ENCODE measurements at places on chromosomes 7 and 10.
A peak's percentile ranks its signal among the peaks of the same experiment; 100 is the strongest.

DNA sequence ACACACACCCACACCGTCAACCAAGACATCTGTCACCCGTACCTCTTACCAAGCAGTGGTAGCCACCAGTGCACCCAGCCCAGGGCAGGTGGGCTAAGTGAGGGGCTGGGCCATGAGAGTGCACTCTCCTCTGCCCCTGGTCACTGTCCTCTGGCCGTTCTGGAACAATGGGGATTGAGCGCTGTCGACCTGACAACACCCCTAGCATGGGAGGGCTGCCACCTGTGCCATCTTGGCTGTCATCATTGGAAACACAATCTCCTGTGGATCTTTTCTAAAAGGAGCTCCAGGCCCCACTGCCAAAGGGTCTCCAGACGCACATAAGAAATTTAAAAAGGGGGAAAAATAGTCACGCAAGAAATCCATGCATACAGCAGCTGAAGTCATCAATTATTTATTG, 80.1 kb downstream of the CTBP2 start:
- DNase-seq = no peak

DNA sequence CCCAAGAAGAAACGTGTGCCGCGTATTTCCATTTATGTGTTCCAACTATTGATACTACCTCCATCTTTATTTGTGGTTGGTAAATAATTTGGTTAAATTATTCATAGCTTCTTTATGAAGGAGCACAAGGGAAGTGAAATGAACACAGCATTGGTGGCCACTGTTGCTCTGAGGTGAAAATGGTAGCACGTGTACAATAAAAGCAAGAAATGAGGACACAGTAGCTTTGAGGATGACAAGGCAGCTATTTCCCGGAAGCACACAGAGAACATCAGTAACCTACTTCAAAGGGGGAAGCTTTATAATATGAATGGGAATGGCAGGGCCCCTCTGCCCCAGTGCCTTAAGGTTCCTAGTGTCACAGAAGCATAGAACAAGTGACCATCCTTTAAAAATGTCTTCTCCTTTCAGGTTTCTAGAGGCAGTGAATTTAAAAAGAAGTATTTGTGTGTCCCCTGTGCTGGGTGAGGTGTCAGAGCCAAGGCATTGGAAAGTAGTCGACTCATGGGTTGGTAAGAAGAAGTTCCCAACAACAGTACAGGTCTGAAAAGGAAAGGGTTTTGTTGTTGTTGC, 78.8 kb downstream of the SGMS1 start:
- DNase-seq = no peak

GRCh38 chr7:157418204-157419034, 81.6 kb downstream of the DNAJB6 start:
- DNase-seq = no peak

DNA sequence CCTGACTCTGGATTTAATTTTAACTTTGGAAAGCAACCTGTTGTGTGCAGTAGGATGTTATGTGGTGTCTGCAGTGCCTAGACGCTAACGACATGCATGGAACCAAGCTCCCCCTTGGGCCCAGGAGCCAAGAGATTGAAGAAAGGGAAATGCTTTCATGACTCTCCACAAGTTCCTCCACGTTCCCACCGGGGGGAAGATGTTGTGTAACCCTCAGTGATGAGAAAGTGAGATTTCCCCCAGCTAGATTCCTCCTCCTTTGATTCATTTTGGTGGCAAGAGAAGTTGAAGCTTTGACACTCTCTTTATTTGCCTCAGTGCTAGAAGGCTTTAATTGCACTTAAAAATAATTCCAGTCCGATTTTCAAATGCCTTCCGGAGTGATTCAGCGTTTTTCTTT, 157.9 kb upstream of the INSYN2A start:
- DNase-seq = no peak

- DNase-seq = no peak
Measured at GRCh38 chr10:112389271-112389822, 15.4 kb downstream of the ACSL5 start.

- DNase-seq = no peak
Measured at GRCh38 chr10:77641344-77641743, 3.7 kb upstream of the KCNMA1 start.

DNA sequence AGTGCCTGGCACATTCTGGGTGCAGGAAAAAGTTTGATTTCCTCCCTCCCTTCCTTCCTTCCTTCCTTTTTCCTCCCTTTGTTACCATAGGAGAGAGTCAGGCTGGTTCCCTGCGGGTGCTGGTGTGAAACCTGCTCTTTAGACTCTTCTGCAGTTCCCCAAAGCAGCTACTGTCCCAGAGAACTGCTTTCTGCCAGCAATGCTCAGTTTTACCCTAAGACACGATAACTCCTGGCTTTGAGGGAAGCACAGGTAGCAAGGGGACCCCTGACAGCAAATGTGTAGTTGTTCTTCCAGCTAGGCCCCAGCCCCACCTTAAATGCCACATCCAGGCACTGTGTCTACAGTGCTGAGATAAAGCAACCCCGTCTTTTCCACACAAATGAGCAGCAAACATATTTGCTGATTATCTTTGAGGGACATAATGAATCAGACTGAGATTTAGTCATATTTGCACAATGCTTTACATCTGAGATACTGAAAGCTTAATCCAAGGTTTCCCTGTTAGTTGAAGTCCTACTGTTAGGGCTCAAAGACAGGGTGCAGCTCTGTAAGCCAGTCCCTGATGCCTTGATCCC, 55.5 kb downstream of the MET start:
- DNase-seq = peak; percentile 68

DNA sequence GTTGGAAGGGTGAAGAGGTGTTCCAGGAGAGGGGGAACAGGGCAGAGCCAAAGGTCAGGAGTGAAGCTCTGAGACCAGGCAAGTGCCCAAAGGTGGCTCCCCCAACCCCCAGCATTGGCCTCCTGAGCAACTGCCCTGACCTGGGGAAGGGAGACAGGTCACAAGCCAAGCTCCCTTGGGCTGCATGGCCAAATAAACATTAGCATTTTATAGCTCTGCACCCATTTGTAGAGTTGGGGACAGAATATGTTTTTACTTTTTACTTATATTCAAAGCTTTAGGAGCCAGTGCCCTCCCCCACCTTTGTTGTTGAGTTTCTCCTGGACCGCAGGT, 4.0 kb downstream of the UNC5B start:
- no peak for DNase-seq

Data from amniotic epithelial cell (primary cell).